ENCODE measurements at places on chromosomes 2 and 18.

DNA sequence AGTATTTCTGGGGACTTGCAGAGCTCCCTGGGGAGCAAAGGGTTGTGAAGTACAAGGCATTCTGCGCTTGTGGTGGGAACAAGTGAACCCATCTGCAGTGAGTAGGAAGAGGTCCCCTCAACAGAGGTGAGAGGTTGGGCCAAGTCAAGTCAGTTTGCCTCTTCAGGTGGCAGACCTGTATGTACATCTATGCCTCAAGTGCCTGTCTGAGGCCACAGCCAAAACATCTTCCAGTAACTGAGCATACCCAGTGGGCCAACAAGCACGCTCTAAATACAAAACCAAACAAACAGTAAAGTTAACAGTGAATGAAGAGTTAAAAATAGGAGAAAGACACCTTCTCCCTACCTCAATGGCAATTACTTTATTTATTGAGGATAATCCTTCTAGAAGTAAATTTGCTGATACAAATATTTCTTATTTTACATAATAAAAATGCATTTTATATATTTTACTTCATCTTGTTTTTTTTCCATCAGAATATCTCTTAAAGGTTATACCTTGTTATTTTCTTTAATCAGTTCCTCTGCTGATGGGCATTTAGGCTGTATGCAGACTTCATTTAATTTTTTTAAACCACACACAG is 2.5 kb downstream of the GYPC start:
- no peak for DNase-seq

DNA sequence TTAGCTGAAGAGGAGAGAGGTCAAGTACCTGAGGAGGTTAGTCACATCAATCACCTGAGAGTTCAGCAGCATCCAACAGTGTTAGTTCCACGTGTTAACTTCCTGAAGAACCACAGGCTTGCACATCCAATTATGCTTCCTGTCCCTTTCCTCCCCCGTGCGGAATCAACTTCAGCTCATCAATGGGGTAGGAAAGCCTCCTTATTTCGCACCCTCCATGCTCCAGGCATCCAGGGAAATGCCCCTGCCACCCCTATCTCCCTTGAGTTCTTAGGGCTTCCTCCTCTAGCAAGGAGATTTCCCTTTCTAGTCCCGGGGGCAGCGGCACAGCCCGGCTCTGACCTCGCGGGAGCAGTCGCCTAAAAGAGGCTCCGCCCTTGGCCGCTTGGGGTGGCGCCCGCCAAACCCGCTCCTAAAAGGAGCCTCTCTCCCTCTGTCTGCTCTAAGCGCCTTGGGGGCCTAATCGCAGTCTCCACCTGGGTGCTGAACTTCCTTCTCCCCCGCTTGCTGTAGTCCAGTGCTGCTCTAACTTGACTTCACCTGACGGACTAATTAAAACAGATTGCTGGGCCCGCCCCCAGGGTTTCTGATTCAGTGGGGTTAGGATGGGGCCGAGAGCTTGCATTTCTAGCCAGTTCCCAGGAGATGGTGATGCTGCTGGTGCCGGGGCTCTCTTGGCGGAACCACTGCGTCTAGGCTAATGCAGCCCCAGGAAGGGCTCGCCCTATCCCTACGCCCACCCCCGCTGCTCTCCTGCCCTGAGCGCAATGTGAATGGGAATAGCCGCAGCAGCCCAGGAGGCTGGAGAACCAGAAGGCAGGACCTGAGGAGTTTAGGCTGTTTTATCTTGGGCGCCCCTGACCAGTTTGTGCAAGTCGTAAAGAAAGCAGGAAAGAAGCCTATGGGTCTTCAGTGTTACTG is 3.4 kb upstream of the TET3 start:
- DNase-seq, result no peak

- DNase-seq, result no peak
Measured at GRCh38 chr2:118548880-118549488, 298.5 kb downstream of the EN1 start.

DNA sequence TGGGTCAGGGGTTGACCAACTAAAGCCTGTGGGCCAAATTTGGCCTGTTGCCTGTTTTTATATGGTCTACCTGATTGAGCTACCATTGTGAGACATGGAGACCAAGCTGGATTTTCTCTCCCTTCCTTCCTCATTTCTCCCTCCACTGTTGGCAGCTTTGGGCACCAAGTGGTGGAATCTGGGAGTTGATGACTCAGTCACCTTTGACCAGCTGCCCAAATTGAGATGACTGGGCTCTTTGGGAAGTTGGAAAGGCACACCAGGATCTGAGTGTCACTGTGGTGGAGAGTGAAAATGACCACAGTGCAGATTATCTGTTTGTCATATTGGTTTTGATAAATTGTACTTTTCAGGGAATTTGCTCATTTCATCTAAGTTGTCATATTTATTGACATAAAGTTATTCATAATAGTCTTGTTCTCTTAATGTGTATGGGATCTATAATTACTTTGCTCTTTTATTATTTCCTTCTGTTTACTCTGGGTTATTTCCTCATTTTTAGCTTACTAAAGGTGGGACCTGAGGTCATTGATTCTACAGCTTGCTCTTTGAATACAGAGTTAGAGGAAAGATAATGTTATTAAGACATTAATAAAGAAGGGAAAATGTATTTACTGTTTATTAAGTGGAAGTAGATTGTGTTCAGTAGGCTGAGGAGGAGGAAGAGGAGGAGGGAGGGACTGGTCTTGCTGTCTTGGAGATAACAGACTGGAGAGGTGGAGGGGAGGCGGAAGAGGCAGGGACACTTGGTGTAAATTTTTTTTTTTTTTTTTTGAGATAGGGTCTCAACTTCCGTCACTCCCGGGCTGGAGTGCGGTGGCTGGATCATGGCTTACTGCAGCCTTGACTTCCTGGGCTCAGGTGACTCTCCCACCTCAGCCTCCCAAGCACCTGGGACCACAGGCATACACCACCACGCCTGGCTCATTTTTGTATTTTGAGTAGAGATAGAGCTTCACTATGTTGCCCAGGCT is 31.8 kb downstream of the AGFG1 start:
- DNase-seq, result no peak

DNA sequence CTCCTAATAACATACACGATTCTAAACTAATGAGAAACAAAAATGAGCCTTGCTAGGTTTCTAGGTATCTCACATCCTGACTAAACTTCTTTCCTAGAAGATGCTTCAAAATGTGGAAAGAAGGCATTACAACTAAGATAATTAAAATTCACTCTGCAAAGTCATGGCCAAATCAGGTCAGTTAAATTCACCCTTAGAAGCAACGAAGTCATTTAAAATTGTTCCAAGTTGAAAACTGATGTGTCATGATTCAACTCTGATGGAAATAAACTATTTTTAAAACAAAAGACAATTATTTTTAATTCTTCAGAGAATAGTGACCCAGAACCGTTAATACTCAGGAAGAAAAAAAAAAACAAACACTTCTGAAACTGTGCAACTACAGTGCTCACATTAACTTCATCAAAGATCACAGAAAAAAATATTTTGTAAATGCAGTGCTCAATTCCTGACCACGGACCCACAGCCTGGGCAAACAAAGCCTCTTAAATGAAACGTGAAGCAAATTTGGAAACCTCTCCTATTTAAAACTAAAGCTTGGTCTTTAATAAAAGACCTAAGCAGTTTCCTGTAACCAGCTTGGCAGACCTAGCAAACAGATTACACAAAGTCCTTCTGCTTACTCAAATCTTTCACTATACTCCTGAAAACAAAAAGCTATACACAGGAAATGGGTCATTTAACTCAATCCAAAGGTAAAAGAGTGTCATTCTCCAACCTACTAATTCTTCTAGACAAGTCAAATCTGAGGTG is 39.0 kb downstream of the CHN1 start:
- no peak for DNase-seq

- DNase-seq, result no peak
Measured at GRCh38 chr2:196113061-196113974, 44.7 kb upstream of the DNAH7 start.

DNA sequence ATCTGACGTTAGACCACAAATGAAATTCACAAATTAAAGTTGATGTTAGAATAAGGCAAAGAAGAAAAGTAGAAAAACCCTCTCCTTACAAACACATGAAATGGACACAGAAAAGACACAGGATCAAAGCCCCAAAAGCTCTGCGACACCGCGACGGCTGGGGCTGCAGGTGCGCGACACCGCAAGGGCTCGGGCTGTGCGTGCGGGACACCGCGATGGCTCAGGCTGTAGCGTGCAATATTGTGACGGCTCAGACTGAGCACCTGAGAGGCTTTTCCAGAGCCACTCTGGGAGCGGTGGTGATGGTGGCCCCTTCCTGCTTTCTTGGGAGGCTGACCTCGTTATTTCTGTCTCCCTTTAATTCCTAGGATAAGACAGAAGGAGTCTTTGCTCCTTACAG is 256.9 kb downstream of the TWIST2 start:
- no peak for DNase-seq

GRCh38 chr2:41142478-41142877 is 690.6 kb upstream of the SLC8A1 start:
- no peak for DNase-seq

DNA sequence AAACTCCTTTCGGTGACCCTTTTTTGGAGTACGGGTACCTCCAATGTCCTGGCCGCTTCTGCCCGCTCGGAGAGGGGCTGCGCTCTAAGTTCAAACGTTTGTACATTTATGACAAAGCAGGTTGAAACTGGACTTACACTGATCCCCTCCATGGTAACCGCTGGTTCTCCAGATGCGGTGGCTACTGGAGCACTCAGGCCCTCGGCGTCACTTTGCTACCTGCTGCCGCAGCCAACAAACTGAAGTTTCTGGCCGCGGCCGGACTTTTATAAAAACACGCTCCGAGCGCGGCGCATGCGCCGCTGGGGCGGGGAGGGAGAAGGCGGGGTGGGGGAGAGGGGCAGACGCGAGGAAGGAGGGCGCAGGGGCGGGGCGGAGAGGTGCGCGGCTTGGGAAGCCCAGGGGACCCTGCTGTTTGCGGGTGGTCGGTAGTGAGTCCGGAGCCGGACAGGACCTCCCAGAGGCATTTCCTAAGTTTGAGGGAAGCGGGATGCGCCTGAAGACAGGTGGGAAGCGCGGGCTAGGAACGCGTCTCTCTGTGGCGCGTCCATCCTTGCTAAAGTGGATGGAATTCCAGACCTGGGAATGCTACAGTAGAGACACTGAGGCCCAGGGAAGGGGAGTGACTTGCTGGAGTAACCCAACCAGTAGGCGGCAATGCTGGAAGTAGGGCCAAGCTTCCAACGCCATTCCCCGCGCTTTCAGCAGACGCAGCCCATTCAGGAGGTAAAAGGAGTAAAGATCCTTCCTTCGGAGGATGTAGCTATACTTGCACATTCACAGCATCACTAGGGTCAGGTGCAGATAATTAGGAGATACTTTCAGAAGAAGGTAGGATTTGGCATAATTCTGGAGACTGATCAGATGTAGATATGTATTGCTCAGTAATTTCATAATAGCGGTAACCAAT is at the start of gene CXCR4:
TSS of gene CXCR4 (minus strand) at position 241 of the 910 bp plus-strand sequence. CDS start at position 152, 89 bp downstream.
- DNase-seq, result no peak

GRCh38 chr2:187475499-187476248 is 27.6 kb upstream of the CALCRL start:
- DNase-seq, result peak; percentile 50

DNA sequence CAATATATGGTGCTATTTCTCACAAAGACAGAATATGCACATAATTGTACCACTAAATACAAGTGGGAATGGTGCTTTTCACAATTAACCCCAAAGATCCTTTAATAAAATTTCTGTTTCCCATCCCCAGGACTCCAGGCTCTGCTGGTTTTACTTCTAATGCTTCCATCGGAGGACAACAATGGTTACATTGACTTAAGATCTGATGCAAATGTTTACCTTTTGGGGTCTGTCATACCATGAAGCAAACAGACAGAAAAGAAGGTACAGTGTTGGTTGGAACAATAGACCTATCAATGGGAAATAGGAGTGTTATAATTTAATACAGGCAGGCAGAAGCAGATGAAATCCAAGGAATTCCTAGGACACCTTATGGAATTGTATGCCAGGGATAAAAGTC is 105.7 kb downstream of the UPP2 start:
- no peak for DNase-seq

- no peak for DNase-seq
Measured at GRCh38 chr18:21452276-21452780, 148.2 kb downstream of the ESCO1 start.

DNA sequence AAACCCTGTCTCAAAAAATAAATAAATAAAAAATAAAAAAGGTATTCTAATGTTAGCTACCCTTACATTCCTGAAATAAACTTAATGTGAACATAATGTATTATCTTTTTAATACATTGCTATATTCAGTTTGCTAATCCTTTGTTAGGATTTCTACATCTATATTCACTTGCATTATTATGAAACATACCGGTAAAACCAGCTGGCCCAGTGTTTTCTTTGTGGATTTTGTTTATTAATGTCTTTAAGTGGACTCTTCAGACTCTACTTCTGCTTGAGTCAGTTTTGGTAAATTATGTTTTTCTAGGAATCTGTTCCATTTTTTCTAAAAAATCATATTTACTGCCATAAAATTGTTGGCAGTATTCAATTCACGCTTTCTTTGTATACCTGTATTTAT is 34.5 kb downstream of the PTPN2 start:
- no peak for DNase-seq

All from GDM1 (cell line).